Mucosa of gallbladder (tissue), 1 donor: ENCODE measurements at places on chromosomes 4 and X. TPM values are rescaled to one million over a fixed set of nuclear protein-coding genes. Genes with fewer than 3 reads are reported as not detected.

Gene TCEAL6
- total RNA-seq, result not detected

- no peak for DNase-seq
Measured at GRCh38 chr4:186627226-186627865, 72.0 kb upstream of the MTNR1A start.

DNA sequence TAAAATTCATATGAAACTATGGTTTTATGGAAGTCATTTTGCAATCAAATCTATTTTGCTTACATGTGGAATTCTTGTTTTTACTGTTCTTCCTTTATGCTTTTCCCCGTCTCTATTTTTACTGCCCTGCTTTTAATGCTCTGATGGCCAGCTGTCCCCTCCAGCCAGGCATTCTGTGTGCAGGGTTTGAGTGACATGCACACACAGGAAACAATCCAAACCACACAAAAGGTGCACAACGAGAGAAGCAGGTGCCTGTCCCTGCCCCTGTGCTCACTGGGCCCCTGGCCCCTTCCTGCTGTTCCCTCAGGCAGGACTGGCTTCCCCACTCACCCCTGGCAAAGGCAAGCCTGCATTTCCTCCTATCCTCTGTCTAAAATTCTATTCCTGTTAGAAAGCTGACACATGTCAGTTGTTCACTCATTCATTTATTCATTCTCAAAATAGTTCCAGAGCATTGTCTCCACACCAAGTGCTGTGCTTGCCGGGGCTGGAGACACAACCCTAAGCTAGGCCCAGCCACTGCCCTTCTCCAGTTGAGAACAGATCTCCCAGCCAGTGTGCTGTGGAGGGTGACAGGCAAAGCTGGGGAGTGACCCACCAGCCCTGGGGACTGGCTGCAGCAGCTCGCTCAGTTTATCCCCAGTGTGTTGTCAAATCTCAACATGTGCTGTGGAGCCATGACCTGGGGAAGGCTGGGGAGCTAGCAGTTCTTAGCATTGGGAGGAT, 346.3 kb downstream of the FBXW7 start:
- no peak for DNase-seq

DNA sequence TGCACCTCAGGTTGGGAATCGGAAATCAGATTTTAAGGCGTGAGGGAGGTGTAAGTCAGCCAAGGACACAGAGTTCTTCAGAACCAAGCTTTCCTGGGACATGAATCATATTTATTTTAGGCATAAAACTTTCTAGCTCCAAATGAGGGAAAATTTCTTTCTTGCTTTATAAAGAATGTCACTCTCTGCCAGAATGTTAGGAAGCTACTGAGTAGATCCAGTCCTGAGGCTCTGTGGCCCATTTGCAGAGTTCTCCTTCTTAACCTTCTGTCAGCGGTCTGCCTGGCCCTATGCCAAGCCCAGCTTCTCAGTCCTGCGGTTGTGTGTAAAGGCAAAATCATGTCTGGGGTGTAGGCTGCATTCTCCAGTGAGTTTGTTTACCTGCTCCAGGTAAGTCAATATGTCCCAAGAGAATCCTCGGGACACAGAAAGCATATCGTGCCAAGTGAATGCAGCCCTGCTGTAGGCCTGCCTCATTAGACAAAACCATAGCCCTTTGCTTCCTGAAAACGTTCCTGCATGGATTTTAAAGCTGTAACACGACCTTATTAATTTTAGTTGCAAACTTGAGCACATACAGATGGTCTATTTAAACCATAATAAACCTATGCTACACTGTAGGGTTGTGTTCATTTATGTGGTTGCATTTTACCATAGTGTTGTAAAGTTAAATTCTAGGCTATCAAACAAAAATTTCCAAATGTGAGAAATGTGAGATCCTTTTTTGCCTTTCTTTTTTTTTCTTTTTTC, 29.2 kb upstream of the CCNI start:
- DNase-seq, result peak; percentile 67

DNA sequence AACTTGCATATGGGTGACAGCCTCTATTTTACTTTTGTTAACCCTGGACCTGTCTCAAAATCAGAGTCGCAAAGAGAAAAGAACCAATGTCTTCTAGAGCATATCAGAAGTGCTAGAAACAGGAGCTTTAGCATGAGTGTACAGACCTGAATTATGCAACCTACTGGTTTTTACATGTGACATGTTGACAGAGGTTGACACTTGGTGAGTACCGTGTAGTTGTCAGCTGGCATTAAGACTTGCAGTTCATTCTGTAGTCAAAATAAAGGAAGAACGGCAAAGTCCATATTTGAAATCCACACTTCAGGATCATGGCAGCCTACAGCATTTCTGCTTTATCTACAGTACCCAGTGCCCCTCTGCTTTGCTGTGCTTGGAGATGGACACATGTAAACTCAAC, 291.9 kb upstream of the TENM3 start:
- no peak for DNase-seq

GRCh38 chrX:44708470-44708869, 135.4 kb upstream of the DUSP21 start:
- no peak for DNase-seq

DNA sequence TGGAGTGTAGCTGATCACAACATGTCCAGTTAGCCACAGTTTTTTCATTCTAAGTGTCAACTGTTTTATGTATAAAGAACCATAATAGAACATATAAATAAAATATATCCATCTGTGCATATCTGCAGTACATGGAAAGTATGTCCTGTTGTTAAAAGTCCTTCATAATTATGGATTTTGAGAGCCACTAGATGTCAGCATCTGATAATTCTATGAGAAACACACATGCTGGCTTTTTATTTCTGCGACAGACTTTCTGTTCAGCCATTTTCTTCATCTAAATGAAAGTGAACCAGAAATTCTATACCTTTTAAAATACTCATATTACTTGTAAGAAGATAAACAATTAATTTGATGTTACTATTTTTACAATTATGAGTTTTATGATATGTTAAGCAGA, 251.5 kb downstream of the GPM6A start:
- DNase-seq, result no peak

DNA sequence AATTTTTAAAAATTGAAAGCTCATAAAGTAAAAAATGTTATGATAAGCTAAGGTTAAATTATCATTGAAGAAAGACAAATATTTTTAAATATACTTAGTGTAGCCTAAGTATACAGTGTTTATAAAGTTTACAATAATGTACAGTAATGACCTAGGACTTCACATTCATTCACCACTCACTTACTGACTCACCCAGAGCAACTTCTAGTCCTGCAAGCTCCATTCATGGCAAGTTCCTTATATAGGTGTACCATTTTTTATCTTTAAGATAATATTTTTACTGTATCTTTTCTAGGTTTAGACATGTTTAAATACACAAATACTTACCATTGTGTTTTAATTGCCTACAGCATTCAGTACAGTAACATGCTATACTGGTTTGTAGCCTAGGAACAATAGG, 112.3 kb upstream of the RADX start:
- no peak for DNase-seq

Gene ZFP92
- total RNA-seq, result 0.60 TPM

GRCh38 chrX:44946771-44947170, 73.8 kb downstream of the KDM6A start:
- DNase-seq, result no peak

Gene ASB11
- total RNA-seq, result not detected

DNA sequence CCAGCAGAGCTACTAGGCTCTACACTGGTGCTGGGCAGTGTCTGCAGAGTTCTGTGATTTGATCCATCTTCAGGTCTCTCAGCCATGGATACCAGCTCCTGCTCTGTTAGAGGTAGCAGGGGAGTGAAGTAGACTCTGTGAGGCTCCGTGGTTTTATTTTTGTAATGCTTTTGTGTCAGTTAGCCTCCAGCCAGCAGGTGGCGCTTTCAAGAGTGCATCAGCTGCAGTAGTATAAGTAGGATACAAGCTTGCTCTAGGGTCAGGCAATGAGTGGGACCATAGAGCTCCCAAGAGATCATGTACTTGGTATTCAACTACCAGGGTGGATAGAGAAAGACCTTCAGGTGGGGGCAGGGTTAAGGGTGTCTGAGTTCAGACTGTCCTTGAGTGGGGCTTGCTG, 362.5 kb upstream of the TRAM1L1 start:
- no peak for DNase-seq

DNA sequence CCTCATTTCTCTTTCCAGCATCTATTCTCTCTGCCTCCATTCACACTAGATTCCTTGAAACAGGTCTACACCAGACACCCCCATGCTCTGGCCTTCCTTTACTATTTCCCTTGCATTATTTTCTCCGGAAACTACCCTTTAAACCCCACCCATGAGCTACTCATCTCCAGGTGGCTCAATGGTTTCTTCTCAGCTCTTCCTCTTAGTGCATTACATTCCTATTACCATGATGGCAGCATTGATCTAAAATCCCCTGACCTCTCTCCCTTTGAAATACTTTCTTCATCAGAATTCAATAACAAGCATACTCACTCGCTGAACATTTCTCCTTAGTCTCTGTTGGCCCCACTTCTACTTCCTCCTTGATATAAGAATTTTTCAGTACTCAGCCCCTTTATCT, 94.6 kb downstream of the SYNPO2 start:
- no peak for DNase-seq

GRCh38 chrX:39609941-39610340, 487.8 kb downstream of the BCOR start:
- no peak for DNase-seq

Gene KLB
- not detected for total RNA-seq

DNA sequence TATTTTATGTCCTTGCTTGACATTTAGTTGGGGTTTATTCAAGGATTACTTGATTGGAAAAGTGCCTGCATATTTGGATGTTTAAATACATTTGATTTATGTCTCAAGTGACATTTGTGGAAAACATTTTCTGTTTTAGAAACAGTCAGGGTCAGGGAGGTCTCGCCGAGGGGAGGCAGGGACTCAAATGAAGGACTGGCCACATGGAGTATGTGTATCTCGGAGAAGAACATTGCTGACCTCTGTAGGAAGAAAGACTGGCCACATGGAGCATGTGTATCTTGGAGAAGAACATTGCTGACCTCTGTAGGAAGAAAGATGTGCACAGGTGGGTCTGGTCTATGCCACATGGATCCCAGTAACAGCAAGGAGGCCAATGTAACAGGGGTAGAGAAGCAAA, 233.6 kb downstream of the TRIML1 start:
- DNase-seq, result no peak

Gene GNRHR
- not detected for total RNA-seq

- DNase-seq, result no peak
Measured at GRCh38 chr4:188627892-188628291, 488.7 kb downstream of the TRIML1 start.

- DNase-seq, result no peak
Measured at GRCh38 chrX:774536-774935, 143.9 kb downstream of the SHOX start.

DNA sequence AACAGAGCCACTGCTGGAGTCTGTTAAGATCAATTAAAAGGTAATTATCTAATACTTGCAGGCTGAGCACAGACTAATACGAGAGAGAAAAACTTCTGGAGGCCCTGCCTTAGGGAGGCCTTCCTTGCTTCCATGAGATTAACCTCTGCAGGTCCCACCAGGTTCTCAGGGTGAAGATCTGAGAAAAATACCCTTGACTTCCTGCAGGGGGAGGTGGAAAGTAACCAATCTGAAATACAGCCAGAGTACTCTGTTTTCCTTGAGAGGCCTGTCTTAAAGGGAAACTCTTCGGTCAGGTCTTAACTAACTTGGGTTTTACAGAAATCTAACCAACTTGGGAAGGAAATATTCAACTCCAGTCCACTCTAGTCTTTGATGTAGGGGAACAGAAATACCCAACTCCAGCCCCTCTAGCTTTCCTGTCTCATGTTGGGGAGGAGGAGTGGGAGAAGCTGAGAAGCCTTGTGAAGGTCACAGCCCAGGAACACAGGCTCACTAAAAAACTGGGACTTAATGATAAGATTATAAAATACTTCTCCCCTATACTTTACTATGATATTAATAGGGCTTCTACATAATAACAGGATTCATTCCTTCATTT, 77.1 kb downstream of the TBCK start:
- no peak for DNase-seq

Gene F8A2
- total RNA-seq, result not detected

DNA sequence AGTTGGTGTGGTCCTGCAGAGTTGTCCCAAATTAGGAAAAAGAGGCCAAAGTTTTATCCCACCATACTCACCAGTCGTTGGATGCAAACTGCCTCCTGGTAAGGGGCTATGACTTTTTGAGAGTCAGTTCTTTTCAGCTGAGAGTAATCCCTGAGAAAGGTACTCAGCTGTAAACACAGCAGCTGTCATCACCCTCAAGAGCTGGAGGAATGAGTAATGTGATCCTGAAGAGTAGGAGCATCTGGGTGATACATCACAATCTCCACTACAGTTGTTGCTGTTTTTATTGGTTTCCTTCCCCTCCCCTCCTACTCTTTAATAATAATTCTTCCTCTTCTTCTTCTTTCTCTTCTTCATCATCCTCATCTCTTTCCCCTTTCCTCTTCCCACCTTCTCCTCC, 5.7 kb downstream of the MAGEE1 start:
- DNase-seq, result no peak

Gene GRIPAP1
- 52.7 TPM for total RNA-seq

GRCh38 chr4:82223715-82224114, 150.1 kb downstream of the HNRNPD start:
- peak; percentile 42 for DNase-seq

Gene TTC29
- not detected for total RNA-seq

GRCh38 chr4:8044699-8045098, 105.0 kb upstream of the AFAP1 start:
- DNase-seq, result no peak

Gene GPRASP1
- 17.6 TPM for total RNA-seq

Gene ATP1B4
- not detected for total RNA-seq

Gene DYNLT3
- 65.8 TPM for total RNA-seq

Gene RENBP
- 19.5 TPM for total RNA-seq

- DNase-seq, result no peak
Measured at GRCh38 chrX:110082161-110082560, 79.2 kb downstream of the TMEM164 start.

DNA sequence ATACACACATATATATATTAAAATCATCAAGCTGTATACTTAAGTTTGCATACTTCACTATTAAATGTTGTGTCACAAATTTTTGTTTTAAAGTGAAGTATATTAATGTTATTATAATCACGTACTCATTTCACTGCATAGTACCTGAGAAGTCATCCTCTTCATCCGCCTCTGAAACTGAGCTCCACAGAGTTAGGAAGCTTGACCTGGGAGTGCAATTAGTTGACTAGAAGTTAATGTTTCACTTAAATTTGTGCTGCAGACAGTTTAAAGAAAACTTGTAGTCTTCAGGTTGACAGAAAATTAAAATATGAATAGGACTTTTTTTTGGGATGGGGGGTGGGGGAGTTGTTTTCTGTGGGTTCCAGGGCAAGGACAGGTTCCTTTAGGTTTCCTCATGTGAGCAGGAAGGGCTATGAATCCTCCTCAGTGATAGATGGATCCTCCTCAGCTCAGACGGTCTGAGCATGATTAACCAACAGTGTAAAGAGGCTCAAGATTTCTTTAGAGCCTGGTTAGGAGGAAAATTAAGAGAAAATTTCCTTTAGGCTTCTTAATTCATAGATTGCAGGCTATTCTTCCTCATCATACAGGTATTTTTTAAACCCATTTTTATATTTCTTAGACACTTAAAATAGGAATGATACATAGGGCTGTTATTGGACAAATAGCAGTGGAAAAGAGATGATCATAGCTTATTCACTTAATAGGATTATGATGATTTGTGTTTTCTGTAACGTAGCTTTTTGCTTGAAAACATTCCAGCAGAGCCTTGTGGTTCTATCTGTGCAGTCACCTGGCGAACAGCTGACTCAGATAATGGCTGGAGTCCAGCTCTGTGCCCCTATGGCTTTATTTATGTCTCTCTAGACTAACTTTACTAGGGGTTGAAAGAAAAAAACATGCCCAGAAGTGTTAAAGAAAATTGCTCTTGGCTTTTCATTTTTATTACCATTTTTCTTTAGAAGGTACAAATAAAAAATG, 102.7 kb downstream of the SLC4A4 start:
- peak; percentile 25 for DNase-seq
